ENCODE measurements at places on chromosomes 1 and 21.

DNA sequence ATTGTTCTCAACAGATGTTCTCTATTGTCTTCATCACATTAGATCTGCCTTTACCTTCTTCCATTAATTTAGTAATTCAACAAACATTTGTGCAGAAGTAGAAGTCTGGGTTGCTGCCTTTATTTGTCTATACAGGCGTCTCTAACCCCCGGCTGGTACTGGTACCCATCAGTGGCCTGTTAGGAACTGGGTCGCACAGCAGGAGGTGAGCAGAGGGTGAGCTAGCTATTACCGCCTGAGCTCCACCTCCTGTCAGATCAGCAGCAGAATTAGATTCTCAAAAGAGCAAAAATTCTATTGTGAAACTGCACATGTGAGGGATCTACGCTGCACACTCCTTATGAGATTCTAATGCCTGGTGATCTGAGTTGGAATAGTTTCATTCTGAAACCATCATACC, 12.9 kb upstream of the EDEM3 start:
- DNase-seq, result no peak

GRCh38 chr1:171902527-171902926, 61.2 kb downstream of the DNM3 start:
- DNase-seq, result no peak

DNA sequence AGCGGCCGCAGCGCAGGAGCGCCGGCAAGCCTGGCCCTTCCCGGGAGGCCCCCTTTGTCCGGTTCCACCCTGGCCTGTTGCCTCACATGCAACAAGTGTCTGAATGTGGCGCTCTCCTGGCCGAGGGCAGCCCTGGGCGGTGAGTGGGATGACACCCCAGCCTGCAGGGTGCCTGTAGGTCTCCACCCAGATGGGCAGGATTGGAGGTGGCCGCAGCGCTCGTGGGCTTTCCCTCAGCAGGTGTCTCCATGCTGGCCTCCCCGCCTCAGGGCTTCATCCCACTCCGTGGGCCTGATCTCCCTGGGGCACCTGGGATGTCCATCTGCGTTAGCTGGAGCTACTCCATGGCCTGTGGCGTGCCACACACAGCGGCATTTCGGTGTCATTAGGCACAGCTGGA, 1.5 kb downstream of the MIB2 start:
- no peak for DNase-seq

DNA sequence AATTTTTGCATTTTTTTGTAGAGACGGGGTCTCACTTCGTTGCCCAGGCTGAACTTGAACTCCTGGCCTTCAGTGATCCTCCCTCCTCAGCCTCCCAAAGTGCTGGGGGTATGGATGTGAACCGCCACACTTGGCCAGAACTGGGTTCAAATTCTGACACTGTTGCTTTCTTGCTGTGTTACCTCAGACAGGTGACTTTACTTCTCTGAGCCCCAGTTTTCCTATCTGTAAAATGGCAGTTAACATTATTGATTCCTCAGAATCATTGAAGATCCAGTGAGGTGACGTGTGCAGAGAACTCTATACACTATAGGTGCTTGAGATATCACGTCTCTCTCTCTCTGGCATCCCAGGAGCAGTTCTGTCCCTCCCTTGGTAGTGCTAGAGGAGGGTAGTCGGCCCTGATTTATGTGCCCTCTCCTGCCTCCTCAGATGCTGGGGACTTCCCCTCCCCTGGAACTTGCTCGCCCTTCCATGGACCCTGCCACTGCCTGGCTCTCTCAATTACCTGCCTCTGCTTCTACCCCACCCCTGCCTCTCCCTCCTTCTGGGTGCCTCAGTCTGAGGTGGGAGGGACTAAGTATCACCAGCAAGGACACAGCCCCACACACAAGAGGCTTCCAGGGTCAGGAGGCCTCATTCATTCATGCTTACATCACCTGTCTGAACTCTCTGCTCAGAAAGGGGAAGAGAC, 2.8 kb upstream of the HPCA start:
- DNase-seq, result no peak

- no peak for DNase-seq
These were observed 174.7 kb downstream of the ADGRL4 start for GRCh38 chr1:78831731-78832360.

DNA sequence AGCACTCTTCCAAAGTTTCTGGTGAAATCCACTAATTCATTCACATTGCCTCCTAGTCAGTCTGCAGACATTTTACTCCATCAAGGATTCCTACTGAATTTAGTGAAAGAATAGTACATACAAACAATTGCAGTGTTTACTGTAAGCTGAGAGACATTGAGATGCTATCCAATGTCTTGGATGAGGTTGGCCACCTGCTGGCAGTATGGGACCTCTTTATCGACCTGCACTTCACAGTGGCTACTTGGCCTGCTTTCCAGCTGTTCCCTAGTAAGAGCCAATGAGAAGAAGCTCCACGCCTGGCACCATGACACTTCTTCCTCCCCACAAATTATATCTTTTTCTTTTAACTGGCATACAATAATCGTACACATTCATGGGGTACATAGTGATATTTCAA, 51.5 kb upstream of the LRIF1 start:
- no peak for DNase-seq

Data from neural progenitor cell (in vitro differentiated cells).